Naive thymus-derived CD4-positive, alpha-beta T cell (primary cell): ENCODE measurements at places on chromosomes 1 and 21.

DNA sequence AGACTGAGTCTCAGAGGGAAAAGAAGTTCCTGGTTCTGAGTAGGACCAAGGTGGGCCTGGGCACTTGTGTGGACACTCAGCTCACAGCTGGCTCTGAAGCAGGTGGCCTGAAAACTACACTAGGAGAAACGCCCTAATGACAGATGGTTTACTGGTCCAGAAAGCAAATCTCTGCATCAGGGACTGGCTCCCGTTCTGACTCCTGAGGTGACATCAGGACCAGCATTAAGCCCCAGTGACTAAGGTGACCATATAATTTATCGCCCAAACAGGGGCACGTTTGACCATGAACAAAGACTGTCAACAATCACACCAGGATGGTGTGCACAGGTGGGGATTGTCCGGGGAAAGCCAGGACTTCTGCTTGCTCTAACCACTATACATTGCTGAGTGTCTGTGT, 12.2 kb upstream of the CD34 start:
- no peak for DNase-seq

GRCh38 chr21:35084869-35085268, 35.8 kb upstream of the RUNX1 start:
- no peak for DNase-seq

DNA sequence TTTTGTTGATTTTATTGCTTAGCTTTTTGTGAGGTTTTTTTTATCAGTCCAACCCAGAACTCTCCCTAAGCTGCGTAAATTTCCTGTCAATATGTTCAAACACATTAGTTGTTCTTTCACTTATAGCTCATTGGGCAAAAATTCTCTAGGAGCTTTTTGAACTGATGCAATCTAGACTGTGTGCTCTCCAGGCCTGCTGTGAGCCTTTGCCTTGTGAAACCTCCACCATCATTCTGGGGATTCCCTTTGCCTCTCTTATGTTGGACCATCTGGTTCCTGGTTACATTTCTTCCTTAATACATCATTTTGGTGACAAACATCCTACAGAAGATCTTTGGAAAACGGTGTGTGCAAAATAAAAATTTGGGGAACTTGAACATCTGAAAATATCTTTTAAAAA, 247.2 kb downstream of the LRRC7 start:
- DNase-seq, result no peak

DNA sequence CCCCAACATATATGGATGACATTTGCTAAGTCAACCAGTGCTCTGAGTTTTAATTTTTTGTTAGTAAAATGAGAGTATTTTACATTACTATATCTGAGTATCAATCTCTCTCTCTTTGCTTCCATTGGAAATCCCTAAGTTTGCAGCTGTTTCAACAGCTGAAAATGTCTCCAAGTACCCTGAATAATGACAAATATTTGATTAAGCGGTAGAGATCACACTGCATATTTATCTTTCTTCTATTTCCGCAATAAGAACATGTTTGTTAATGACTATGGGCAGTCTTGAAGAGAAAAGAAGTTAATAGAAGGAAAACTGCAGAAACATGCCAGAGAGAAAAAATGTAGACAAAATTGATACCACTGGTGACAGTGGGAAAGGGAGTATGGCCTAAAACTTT, 1117.5 kb downstream of the NCAM2 start:
- no peak for DNase-seq

- no peak for DNase-seq
Observed at GRCh38 chr1:41874151-41874719, 44.5 kb downstream of the HIVEP3 start.

DNA sequence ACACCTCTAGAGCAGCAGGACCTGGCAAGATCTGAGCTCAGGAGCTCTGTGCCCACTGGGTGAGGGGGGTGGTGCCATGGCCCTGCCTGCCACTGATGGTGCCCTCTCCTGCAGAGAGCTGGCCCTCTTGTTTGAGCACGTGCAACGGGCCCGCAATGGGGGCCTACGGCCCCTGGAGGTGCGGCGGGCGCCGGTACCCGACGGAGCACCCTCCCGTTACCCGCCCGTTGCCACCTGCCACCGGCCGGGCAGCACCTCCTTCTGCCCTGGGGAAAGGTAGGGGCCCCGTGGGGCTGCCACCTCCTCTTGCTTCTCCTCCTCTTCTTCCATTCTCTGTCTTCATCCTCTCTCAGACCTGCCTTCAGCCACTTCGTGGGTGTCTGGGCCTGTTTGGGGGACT, 38.2 kb downstream of the CITED4 start:
- DNase-seq, result no peak

GRCh38 chr1:221030990-221031389, 151.7 kb downstream of the HLX start:
- no peak for DNase-seq

GRCh38 chr1:200035397-200035955, 8.0 kb downstream of the NR5A2 start:
- DNase-seq, result no peak

DNA sequence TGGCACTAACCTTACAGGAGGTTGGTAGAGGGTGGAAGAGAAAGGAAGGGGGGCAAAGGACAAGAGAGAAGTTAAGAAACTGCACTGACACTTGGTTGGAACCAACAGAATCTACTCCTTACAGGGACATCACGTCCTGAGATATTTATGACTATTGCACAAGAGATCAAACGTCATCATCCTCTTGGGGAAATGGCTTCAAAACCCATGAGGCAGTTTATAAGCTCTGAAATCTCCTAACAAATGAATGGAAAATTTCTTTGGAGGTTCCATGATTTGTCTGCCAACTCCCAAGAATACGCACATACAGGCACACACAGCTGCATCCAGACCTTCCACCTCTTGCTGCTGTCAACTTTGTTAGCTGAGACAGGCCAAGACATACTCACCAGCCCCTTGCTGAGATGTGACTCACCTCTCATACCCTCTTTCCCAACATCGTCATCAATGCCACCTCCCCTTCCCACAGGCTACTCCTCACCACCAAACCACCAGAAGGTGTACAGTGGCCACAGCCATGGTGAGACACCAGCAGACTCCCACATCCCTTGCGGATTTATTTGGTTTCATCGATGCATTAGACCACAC, 135.5 kb downstream of the SETD4 start:
- DNase-seq, result no peak

DNA sequence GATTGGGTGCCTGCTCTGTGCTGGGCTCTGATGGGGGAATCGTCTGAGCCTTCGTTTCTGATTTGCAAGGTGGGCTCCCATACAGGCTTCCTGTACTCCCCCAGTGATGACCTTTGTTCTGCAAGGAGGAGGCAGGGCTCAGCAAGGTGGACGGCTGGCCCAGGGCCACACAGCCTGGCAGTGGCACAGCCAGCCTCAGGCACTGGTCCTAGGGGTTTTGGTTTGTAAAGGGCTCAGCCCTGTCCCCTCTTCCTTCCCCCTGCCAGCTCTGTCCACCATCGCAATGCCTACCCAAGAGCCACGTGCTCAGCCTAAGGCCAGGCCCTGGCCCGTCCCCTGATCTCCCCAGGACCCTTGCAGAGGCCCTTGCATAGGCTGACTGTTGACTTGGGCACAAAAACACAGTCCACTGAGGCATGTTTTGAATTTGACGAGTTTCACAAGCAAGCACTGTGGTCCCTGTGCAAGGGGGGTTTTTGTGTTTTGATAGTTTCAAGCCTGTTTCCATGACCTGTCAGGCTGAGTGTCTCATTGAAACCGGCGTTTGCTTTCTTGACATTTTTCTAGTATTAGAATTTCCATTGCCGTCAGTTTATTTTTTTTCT, 39.5 kb upstream of the TNFRSF1B start:
- no peak for DNase-seq

- no peak for DNase-seq
Observed at GRCh38 chr1:113647164-113647563, 112.1 kb downstream of the PHTF1 start.

DNA sequence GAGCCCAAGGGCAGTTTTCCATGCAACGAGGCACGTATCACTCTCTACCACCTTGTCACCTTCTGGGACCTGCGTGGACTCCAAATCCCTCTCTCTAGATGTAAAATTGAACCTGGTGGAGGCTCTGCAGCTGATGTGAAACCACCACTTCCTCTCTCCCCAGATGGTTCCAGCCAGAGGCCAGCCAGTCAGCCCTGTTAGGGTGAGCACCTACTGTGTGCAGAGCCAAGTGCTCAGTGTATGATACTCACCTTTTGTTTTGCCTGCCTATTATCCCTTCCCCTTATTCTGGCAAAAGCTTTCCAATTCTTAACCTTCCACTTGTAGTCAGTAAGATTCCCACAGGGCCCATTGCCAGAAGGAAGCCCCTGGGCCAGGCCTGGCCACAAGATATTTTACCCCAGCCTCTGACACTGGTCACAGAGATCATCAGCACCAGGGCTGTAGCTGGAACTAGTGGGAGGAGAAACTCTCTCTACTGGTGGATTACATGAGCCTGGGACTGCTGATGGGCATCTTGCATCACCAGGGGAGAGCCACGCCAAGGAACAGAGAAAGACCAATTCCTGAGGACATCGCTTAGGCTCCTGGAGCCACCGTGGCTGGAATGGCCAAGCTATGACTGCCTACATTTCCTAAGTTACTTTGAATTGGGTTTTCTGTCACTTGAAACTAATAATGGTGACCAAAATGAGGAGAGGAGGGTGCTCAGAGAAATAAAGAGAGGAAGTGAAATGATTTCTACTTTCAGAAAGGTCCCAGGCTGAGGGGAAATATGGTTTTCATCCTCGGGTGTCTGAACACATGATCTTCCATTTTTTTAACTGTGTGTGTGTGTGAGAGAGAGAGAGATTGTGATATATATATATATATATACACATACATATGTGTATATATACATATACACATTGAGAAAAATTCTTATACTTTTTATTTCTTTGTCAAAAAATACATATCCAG, 26.6 kb upstream of the RD3 start:
- DNase-seq, result no peak

GRCh38 chr1:22317920-22318243, 133.8 kb upstream of the ZBTB40 start:
- no peak for DNase-seq

GRCh38 chr1:156452907-156453306, 47.7 kb downstream of the MEF2D start:
- no peak for DNase-seq

DNA sequence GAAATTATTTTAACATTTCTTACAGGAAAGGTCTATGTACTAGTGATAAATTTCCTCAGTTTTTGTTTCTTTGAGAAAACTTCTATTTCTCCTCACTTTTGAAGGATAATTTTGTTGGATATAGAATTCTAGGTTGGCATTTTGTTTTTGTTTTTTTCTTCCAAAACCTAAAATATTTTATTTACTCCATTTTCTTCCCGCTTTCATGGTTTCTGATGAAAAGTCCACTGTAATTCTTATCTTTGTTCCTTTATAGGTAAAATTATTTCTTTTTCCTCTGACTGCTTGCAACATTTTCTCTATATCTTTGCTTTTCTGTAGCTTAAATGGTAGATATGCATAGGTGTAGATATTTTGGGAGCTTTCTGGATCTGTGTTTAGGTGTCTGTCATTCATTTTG, 153.9 kb upstream of the DSCAM start:
- DNase-seq, result no peak

GRCh38 chr1:85274969-85275453, 1.4 kb downstream of the BCL10 start:
- no peak for DNase-seq

GRCh38 chr1:173444757-173445156, 32.4 kb upstream of the PRDX6 start:
- DNase-seq, result peak; percentile 26

DNA sequence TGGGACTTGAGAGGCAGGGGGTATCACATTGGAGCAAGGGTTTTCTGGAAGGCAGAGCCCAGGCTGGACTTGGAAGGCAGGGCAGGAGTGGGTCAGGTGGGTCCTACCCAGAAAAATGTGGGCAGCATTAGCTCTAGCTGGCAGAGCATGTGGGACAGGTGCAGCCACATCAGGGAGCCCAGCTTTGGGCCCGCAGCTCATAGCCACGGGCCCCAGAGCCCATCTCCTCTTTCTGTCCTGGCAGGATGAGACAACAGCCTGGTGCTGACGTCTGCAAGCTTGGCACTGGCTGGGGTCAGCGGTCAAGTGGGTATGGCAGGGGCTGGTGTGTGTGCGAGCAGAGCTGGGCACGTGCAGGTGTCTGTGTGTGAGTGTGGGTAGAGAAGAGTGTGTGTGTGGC, 154.7 kb downstream of the GRIK3 start:
- no peak for DNase-seq

DNA sequence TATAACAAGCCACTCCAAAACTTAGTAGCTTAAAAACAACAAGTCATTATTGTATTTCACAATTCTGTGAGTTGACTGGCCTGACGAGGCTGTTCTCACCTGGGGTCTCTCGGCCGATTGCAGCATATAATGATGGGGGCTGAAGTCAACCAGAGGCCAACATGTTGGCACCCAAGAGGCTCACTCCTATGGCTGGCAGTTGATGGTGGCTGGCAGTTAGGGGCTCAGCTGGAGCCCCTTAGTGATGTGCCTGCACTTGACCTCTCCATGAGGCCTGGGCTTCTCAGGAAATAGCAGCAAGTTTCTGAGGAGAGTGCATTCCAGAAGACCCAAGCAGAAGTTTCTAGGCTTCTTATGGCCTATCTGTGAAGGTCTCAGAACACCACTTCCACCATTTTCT, 459.4 kb downstream of the NPHP4 start:
- DNase-seq, result no peak

GRCh38 chr1:10132852-10133251, 77.5 kb upstream of the KIF1B start:
- no peak for DNase-seq

DNA sequence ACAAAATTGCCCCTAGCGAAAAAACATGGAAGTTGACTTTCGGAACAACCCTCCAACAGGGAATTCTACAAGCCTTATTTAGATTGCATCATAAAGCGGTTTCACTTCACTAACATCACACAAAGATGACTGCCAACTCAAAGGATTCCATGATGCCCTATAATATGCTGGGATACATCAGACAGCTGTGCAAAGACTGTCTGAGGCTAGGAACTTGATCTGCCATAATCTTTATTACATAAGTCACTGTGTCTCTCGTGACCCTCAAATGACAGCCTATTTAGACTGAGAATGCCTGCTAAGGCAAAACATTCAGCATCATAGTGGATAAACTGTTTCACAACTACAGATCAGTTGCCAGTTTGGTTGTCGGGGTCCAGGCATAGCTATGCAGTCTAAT, 23.8 kb downstream of the FH start:
- DNase-seq, result no peak

- DNase-seq, result no peak
Observed at GRCh38 chr1:101175886-101176285, 60.9 kb upstream of the S1PR1 start.

DNA sequence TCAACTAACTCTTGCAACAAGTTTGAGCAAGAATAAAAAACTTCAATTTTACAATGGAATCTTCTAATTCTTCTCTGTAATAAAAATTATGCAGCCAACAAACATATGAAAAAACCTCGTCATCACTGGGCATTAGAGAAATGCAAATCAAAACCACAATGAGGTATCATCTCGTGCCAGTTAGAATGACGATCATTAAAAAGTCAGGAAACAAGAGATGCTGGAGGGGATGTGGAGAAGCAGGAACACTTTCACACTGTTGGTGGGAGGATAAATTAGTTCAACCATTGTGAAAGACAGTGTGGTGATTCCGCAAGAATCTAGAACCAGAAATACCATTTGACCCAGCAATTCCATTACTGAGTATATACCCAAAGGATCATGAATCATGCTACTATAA, 327.5 kb upstream of the LYPLAL1 start:
- no peak for DNase-seq

GRCh38 chr1:199113265-199113869, 474.5 kb downstream of the PTPRC start:
- DNase-seq, result peak; percentile 64
